Caco-2 (cell line): ENCODE measurements at places on chromosomes 12 and 14. TPM values are rescaled to one million over a fixed set of nuclear protein-coding genes. Genes with fewer than 3 reads are reported as not detected.

DNA sequence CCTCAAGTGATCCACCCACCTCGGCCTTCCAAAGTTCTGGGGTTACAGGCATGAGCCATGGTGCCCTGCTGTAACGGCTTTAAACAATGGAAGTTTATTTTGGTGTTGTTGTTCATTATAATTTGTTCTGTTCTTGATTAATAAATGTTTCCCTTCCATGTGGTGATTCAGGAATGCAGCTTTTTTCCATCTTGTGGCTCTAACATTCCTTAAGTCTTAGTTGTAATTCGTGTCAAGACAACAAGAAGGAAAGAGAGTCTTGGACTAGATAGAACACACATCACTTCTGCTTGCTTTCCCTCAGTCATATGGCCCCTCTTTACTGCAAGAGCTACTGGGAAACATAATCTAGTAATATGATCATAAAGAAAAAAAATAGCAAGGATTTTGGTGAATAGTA lies 211.6 kb downstream of the SLC6A15 start:
- no peak for DNase-seq

GRCh38 chr12:109482491-109482890 lies 5.1 kb downstream of the UBE3B start:
- no peak for DNase-seq

DNA sequence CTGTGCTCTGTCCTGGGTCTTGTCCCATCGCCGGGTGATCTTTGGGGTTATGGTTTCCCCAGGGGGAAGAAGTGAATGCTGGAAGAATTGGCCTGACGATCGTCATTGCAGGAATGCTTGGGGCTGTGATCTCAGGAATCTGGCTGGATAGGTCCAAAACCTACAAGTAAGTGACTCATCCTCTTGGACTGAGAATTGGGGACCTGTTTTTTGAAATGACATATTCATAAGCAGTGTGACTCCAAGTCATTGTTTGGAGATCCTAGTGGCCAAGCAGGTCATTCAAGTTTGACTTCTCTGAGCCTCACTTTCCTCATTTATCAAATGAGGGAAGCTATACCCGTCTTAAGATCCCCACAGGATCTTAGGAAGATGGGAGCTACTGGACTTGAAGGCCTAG lies 25.8 kb downstream of the ERG28 start:
- DNase-seq: peak; percentile 49

Gene RBMS2
- 32.5 and 39.5 TPM in 2 replicates for total RNA-seq

Gene PTGDR
- total RNA-seq: 0.16 and 0.41 TPM in 2 replicates

- DNase-seq: no peak
These were observed 164.8 kb downstream of the ATP23 start for GRCh38 chr12:58106195-58106594.

DNA sequence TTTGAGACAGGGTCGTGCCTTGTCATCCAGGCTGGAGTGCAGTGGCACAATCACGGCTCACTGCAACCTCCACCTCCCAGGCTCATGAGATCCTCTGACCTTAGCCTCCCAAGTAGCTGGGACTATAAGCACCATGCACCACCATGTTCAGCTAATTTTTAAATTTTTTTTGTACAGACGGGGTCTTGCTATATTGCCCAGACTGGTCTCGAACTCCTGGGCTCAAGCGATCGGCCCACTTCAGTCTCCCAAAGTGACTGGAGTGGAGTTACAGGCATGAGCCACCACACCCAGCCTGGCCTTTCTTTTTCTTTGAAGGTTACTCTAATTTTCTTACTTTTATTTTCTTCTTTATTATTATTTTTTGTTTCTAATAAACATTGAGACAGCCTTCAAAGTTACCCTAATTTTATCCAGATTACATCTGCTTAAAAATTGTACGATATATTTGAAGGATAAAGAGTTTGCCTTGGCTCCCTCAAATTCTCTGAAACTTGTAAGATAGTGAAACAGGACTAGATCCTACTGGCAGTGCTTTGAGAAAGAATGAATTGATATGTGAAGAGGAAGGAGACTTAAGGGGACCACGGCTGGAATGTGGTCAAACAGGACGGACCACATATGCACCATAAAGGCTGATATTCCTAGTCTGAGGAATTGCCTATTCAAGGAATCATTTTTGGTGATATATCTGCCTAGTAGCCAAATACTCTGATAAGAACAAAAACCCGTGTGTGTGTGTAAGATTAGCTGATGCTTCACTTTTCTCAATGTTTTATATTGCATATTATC lies 14.1 kb upstream of the SINHCAF start:
- DNase-seq: peak; percentile 87

Gene CD27
- not detected in 2 replicates for total RNA-seq

DNA sequence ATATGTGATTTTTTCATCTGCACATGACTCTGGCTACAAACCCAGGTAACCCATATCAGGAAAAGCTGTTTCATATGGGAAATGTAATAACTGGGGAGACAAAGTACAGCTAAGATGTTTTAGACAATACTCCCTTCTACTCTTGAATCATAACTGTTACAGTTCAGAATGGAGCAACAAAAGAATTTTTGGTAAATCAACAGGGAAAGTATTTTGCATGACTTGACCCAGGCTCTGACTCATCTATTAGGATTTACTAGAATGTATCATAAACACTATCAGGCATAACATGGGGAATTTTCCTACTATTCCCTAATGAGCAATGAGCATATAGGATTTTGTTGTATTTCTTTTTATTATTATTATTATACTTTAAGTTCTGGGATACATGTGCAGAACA lies 553.0 kb downstream of the SLC16A7 start:
- DNase-seq: no peak

GRCh38 chr14:96247031-96247430 lies 9.0 kb upstream of the BDKRB1 start:
- DNase-seq: no peak

GRCh38 chr12:15729097-15729496 lies 60.1 kb downstream of the EPS8 start:
- no peak for DNase-seq

DNA sequence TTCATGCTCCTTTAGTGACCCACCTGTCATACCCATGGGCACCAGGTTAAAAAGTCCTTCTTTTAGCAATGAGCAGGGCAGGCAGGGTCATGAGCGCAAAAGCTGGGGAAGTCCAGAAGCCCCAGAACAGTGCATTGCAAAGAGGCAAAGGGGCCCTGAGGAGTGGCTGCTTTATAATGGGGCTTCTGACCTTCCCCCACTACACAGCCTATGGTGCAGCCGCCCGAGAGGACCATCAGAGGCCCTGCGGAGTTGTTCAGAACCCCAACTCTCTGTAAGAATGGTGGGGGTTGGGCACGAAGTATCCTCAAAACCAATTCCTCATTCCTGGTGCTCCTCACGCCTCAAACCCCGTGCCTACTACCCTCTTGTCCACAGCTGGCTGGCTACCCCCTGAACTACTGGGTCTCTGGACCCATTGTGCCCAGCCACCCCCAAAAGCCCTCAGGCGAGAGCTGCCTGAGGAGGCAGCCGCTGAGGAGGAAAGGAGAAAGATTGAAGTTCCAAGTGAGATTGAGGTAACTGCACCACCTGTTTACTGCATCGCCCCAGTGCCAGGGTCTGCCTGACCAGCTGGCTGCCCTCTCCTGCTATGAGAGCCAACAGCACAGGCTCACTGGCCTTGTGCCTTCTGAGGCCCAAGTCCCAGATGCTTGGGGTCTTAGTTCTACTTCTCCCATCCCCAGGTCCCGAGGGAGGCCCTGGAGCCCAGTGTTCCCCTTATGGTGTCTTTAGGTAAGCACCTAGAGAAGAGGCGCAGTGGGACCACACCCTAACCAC lies 6.7 kb downstream of the REC8 start:
- DNase-seq: no peak

DNA sequence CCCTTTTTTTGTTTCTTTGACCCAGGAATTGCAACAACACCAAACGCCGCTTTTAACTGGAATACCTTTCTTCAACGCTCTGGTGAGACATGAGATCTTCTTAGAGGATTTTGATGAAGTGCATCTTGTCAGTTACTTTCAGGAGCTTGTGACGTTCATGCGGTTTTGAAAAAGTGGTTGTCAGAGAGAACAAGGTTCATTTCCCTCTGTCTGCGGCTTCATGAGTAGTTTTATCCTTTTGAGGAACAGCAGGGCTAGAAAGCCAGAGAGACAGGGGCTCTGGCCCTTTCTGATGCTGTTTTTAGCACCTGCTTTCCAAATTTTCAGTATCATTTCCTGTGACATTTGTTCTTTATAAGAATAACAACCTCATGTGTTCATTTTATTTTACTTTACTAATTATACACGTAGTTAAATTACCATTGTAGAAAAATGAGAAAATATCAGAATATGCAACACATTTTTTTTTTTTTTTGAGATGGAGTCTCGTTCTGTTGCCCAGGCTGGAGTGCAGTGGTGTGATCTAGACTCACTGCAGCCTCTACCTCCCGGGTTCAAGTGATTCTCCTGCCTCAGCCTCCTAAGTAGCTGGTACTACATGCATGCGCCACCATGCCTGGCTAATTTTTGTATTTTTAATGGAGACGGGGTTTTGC lies 61.8 kb downstream of the GLT1D1 start:
- no peak for DNase-seq

GRCh38 chr12:17381211-17381610 lies 708.8 kb downstream of the RERGL start:
- no peak for DNase-seq

DNA sequence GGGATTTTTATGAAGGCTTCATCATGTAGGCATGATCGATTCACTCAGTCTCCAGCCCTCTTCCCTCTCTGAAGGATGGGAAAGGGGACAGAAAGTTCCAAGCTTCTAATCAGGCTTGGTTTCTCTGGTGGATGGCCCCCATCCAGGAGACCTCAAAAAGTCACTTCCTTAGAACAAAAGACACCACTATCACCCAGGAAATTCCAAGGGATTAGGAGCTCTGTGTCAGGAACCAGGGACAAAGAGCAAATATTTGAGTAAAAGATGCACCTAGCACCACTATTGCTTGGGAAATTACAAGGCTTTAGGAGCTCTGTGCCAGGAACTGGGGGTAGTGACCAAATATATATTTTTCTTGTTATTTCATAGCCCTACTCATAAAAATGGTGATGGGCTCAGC lies 33.6 kb upstream of the TMX1 start:
- no peak for DNase-seq

GRCh38 chr12:109767456-109767855 lies 53.8 kb downstream of the FAM222A start:
- DNase-seq: no peak

GRCh38 chr12:65881965-65882413 lies 57.7 kb downstream of the HMGA2 start:
- DNase-seq: no peak

Gene CNPY2
- total RNA-seq: 204 and 208 TPM in 2 replicates

Gene KCNMB4
- 0.23 TPM in 1 of 2 replicates, not detected in the other for total RNA-seq
